ENCODE measurements at places on chromosomes 1 and 21. TPM values are rescaled to one million over a fixed set of nuclear protein-coding genes. Genes with fewer than 3 reads are reported as not detected.

Gene PLA2G2D
- not detected for polyA plus RNA-seq

DNA sequence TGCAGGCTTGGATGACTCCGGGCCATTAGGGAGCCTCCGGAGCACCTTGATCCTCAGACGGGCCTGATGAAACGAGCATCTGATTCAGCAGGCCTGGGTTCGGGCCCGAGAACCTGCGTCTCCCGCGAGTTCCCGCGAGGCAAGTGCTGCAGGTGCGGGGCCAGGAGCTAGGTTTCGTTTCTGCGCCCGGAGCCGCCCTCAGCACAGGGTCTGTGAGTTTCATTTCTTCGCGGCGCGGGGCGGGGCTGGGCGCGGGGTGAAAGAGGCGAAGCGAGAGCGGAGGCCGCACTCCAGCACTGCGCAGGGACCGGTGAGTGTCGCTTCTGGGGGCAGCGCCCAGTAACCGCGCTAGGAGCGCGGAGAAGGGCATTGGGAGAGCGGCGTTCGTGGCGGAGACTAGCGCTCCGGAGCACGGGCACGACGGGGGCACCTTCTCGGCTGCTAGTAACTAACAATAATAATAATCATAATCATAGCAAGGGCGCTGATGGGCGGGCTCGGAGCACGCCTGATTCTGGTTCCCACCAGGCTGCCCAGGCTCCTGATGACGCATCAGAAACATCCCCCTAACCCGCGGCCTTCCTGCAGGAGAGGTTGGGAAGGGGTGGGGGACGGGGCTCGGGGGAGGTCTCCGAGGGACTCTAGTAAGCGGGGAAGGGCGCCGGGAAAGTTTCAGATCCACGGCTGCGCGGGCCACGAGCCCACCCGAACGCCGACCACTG is at the start of gene MX1:
TSS of gene MX1 (plus strand) at position 286 of the 722 bp plus-strand sequence. CDS start 5,832 bp downstream, outside the sequence.
- no peak for DNase-seq

GRCh38 chr1:192939440-192939839 is 119.7 kb downstream of the UCHL5 start:
- DNase-seq, result no peak

DNA sequence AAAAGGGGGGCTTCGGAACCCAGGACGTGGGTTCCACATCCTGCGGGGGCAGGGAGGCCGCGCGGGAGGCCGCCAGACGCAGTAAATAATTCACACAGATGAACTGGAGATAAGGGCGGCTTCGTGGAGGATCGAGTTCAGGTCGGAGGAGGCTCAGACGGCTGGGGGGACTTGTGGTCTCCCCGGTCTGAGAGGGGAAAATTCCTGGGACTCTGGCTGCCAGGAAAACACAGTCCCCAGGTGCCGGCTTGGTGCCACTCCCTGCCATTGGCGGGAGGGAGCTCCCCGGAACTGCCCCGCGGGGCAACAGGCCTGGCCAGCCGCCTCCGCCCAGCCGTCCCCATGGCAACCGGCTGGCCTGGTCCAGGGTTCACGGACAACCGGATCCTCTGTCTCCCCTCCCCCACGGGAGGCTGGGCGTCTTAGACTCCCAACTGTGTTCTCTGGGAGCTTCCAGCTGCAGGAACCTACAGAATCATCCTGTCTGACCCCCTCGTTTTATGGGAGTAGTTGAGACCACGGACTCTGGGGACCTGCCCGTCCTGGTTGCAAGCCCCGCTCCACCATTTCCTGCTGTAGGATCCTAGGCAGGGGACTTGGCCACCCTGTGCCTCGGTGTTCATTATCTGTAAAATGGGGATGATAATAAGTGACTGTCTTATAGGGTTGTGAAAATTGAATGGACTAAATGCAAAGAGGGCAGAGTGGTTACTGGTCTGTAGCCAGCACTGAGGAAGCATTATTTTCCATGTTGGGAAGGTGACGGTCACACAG is 9.6 kb downstream of the CAMK2N1 start:
- no peak for DNase-seq

- no peak for DNase-seq
These were observed 25.3 kb upstream of the PIK3CD start for GRCh38 chr1:9626201-9626608.

DNA sequence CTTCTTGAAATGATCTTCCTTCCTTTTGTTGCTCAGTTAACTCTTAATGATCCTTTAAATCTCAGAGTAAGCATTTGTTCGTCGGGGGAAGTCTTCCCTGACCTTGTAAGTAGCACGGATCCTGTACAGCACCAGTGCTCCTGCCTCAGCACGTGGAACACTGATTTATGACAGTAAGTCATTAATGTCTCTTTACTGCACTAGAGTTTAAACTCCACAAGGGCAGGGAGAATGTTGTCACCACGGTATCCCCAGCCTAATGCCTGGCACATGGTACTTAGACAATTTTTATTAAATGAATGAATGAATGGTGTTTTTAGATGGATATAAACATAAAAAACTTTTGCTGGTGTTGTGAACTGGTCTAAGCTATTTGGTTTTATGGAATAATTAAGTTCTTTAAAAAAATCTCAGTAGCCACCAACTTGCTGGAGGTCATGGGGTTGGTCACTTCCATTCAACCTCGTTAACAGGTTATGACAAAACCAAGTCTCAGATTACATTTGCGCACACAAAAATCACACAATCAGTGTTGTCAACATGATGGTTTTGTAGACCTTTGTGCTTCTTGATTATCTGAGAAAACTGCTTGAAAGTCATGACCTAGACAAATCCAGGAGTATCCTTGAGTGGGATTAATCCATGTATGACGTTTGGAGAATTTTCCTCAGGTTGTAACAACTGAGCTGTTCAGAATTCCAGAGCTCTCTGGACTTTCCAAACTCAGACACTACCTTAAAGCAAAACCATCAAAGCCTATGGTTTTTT is 326.9 kb downstream of the DUSP10 start:
- no peak for DNase-seq

DNA sequence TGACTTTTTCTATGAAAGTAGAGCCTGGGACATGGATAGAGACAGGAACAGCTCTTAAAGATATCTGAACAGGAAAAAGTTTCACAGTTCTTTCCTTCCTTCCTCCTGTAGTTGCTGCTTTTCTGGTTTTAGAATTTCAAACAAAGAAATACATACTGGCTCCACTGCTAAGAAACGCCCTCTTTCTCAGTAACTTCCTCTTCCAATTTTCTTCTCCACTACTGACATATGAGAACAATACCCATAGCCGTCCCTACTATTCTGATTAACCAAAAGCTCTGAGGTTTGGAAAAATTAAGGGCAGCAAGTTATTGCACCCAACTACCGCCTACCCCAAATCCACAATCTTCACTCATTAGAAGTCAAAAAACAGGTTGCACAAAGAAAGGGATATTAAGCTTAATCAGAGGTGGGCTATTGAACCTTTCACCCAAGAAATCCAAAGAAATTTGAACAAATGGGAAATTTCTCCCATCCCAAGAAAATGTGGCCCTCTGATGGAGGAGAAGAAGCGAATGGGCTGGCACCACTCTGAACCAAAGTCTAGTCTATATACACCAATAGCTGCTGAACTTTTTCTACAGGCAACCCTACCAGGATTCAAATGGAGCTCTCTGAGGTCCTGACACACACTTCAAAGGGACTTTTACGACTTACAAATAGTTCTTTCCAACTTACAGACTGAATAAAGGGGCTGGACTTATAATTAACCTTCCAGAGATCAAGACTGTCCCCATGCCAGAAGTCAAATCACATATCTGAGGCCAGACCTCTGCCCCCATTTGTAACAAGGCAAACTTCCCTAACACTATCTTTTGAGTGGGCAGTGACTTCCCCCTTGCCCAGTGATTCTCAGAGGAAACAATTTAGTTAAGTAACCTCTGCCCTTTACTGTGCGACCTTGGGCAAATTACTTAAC is 1.7 kb downstream of the WASF2 start:
- no peak for DNase-seq
